AG04449 (cell line): ENCODE measurements at places on chromosomes 6 and 20.

- no peak for DNase-seq
Observed at GRCh38 chr20:60057123-60057865, 99.1 kb downstream of the CDH26 start.

DNA sequence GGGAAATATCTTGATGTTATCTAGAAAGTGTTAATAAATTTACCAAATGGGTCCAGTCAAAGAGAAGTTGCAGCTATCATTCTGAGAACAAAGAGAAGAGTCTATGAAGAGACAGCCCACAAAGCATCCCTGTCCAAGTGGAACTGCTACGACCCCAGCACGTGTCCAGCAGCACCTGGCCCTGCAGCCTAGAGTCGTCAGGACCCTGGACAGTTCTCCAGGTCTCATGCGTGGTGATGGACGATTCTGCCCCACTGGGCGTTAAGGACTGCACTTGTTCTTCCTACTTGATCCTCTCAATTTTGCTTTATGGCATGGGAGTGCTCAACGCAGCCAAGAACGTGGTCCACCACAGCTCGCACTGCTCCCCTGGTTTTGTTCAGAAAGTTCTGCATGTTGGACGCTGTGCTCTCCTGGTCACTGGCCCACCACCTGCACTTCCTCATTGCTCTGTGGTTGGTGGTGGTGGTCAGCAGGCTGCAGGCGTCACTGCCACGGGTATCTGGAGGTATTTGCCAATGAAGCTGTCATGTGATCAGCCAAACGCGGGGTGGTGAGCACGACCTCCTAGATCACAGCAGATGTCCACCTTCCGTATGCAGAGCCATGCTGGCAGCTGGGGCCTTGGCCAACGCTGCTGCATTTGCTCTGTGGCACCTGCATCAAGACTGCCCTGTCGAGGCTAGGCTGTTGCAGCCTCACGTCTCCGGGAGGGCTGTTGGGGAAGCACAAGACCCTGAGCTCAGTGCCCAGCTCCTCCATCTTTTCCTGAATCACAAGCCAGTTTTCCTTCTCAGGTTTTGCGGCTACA lies 356.4 kb downstream of the CDH4 start:
- no peak for DNase-seq

- DNase-seq, result no peak
Observed at GRCh38 chr6:53313784-53314400, 34.9 kb downstream of the ELOVL5 start.

- DNase-seq, result no peak
Observed at GRCh38 chr20:23970049-23970448, 18.5 kb downstream of the GGTLC1 start.

- no peak for DNase-seq
Observed at GRCh38 chr20:19283490-19284025, 71.1 kb downstream of the SLC24A3 start.

DNA sequence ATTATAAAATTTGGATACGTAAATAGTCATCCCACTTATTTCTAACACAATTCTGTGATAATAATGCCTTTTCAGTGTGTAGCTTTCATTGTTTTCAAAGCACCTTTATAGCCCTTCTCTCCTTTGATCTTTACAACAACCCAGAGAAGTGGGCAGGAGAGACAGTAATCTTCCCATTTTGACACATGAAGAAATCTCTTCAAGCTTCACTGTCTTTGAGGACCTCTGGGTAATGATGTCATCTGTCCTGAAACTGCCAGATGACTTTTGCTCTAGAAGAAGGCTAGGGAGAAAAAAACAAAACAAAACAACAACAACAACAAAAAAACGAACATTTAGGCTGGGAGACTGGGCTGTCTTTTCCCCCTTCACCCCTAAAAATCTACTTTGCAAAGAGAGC lies 203.0 kb downstream of the KCNQ5 start:
- no peak for DNase-seq

- DNase-seq, result no peak
Observed at GRCh38 chr6:129252377-129253071, 369.6 kb downstream of the LAMA2 start.

- DNase-seq, result no peak
Observed at GRCh38 chr6:43773980-43774775, 4.2 kb downstream of the VEGFA start.

- no peak for DNase-seq
Observed at GRCh38 chr6:118468682-118469465, 79.2 kb upstream of the PLN start.

DNA sequence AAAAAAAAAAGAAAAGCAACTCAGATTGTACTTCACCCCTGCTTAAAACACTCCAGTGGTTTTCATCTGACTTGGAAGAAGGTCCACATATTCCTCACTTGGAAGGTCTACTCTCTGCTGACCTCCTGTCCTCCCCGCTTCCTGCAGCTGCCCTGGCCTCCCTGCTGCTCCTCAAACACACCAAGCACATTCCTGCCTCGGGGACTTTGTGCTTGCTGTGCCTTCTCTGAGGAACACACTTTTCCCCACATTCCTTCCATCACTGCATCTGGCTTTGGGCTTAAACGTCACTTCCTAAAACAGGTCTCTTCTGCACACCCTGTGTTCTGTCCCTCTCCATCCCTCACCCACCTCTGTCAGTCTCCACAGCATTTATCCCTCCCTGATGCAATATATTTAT lies 4.9 kb upstream of the PDYN start:
- no peak for DNase-seq

DNA sequence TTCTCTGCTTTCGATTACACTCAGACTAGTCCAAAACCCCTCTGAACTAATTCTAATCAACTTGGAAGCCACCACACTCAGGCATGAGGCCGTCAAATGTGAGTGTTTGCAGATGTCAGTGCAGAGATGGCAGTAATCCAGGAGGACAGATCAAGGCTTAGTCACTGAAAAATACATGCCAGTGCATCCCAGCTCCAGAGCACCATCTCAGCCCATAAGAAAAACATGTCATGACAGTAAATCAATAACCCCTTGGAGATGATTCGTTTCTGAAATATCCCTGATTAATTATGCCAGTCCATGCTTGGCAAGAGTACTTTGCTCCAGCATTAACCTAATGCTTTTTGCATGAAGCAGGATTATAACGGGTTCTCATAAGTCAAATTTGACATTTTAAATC lies 179.5 kb downstream of the ADAT2 start:
- no peak for DNase-seq

DNA sequence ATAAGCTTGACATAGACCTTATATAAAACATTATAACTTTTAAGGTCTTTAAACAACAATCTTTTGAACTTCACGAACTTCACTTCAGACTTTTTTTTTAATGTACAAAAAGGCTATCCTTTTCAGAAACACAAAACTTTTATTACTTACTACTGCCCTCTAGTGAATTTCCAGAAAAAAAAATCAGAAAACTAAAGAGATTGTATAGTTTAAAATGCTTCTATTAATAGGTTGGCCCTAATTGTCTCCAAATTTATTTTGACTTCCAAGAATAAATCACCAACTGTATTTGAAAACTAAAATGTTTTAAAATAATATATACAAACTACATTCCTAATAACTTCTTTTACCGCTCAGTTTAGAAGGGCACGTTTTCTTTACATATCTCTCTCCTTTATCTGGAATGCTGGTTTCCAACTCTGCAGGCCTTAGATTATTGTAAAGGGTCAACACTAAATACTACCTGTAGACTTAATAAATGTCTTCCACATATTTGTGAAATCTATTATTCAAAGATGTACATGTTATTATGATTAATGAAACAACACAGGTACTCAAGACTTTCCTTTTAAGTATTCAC lies 66.8 kb downstream of the LMBRD1 start:
- no peak for DNase-seq

DNA sequence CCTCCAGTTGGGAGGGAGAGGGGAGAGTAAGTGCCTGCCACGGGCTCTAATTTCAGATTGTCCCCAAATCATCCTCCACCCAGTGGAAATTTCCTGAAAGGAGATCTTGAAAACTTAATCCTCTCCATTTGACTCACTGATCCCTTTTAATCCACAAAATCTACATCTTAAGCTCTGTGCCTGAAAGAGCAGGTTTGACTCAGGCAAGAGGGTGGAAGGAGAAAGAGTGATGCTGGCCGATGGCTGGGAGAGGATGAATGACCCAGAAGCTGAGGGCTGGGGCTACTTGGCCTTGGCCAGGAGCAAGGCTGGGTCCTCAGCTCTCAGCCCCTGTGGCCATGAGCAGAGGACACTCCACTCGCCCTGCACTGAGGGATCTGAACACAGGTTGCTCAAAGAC lies 8.1 kb downstream of the BPIFA2 start:
- no peak for DNase-seq

DNA sequence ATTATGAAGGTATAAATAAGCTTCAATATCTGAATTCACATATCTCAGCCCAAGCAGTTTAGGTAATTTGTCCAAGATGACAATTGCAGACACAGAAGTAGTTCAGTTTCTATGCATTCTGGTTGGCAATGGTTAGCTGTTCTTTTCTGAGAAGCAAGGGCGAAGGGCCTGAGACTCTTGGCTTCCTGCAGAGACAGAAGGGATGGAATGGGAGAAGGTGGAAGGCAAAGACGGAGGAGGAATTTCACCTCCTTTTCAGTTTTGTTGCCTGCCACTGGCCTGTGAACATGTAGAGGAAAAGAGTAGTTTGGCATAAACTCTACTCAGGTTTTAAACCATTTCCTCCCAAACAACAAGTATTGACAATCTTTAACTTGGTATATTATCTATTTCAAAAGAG lies 180.7 kb upstream of the HS3ST5 start:
- no peak for DNase-seq

DNA sequence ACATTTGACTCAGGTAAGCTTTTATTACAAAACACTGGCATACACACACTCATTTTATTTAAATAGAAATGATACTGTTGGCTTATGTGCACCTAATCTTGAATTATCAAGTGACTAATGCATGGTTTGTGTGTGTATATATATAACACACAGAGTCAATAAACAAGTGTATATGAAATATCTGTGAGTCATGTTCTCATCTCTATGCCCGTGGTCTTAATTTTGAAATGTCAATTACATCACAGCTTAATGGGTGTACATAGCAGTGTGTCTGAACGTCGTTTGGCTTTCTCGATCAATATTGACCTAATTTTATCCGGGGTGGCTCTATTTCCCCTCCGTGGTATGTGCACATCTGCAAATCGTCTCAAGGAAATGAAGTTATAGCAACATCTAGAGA lies 104.0 kb upstream of the ZFP64 start:
- no peak for DNase-seq

GRCh38 chr6:166203003-166203640 lies 35.5 kb upstream of the TBXT start:
- DNase-seq, result no peak

DNA sequence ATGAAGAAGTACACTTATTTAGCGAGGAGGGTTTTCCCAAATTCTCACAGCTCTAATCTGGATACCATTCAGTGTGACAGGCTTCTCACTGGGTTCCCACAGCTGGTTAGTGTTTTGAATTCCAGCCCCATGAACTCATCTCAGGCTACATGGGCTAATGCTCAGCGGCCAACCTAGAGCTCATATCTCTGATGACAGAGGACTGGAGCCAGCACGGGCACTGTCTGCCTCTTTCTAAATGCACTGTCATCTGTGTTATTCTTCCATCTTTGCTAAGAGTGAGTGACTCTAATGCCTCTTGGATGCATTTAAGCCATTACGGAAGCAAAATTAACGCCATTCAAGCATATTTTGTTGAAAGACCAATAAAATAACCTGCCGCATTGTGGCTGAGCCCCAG lies 308.9 kb upstream of the JAG1 start:
- DNase-seq, result peak; percentile 84

GRCh38 chr6:89661559-89661958 lies 23.0 kb upstream of the LYRM2 start:
- DNase-seq, result no peak

GRCh38 chr6:14467591-14467990 lies 350.0 kb downstream of the CD83 start:
- peak; percentile 23 for DNase-seq

GRCh38 chr6:64589961-64590360 lies 954.4 kb downstream of the PHF3 start:
- DNase-seq, result no peak

DNA sequence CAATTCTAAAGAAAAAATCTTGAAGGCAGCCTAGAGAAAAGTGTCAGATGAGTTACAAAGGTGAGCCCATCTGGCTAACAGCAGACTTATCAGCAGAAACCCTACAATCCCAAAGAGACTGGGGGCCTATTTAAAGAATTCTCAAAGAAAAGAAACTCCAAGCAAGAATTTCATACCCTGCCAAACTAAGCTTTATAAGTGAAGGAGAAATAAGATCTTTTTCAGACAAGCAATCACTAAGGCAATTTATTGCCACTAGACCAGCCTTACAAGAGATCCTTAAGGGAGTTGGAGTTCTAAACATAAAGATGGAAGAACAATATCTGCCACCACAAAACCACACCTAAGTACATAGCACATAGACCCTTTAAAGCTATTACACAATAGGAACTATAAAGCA lies 24.9 kb upstream of the DEFB126 start:
- no peak for DNase-seq

DNA sequence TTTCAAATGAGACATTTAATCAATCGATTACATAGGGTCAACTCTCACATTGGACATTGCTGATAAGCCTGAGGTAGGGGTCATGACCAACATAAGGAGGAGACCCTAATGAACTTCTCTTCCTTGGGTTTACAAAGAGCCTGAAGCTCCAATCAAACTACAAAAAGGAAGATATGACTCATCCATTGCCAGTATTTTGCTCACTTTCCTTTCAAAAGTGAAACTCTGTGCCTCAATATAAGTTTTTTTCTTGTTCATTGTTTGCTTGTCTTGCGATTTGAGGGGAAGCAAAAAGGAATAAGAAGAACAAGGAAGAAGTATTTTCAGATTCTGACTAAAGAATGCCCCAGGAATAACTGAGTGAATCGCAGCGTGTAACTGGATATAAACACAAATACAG lies 38.8 kb upstream of the KHDRBS2 start:
- DNase-seq, result no peak

DNA sequence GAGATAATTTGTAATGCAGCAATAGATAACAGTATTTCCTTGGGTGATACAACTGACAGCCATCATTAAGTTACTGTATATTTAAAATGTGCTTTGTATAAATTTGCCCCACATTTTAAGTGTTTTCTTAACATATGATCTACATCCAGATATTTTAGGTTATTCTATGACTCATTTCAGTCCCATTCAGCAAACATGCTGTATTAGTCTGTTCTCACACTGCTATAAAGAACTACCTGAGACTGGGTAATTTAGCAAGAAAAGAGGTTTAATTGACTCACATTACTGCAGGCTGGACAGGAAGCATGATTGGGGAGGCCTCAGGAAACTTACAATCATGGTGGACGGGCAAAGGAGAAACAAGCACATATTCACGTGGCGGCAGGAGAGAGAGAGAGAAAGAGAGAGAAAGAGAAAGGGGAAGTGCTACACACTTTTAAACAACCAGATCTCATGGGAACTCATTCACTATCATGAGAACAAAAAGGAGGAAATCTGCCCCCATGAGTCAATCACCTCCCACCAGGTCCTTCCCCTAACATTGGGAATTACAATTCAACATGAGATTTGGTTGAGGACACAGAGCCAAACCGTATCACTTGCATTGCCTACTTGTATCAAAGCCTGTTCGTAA lies 9.6 kb upstream of the CHD6 start:
- no peak for DNase-seq
